Common myeloid progenitor, CD34-positive (primary cell): ENCODE measurements at places on chromosomes 11 and 22.

GRCh38 chr11:86143087-86144030 is 74.5 kb upstream of the PICALM start:
- peak; percentile 90 for DNase-seq

DNA sequence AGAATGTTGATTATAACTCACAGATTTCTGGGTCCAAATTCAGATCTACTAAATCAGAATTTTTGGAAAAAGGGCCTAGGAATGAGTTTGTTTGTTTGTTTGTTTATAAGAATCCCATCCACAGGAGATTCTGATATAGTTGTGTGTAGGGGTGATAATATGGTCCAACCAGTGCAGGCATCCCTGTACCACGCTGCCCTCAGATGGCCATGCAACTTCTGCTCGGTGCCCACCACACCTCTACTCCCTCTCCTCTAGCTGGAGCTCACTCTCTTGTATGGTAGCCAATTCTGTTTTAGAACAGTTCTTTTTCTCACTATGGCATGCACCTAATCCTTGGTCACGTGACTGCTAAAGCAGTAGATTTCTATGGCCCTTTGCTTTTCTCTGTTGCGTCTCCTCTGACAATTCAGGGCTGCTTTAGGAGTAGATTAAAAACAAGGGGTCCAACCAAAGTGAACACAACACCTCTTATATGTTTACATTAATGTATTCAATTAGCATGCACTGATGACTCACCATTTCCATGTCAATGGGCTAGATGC is 103.3 kb upstream of the KCNA4 start:
- no peak for DNase-seq

GRCh38 chr11:12263141-12263693 is 114.2 kb upstream of the PARVA start:
- DNase-seq, result no peak

DNA sequence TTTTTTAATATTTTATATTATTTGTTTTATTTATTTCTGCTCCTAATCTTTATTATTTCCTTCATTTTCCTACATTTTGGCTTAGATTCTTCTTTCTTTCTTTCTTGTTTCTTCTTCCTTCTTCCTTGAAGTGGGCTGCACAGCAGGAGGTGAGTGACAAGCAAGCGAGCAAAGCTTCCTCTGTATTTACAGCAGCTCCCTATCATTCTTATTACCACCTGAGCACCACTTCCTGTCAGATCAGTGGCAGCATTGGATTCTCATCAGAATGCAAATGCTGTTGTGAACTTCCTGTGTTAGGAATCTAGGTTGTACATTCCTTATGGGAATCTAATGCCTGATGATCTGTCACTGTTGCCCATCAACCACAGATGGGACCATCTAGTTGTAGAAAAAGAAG is 784.9 kb upstream of the LUZP2 start:
- DNase-seq, result no peak

DNA sequence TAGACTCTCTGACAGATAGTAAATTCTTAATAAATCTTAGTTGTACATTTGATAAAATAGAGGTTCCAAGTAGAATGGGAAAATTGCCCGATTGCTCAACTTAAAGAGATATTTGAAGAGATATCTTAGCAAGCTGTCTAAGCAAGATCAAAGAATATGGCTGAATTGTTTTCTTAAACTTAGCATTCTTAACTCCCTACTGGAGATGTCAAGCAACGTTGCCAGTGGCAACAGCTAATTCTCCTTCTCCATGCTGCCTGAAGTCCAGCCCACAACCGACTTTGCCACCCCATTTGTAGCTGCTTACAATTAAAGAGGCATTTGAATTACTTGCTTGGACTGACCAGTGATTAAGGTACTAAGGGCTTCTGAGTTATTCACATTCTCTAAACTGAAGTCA is 94.4 kb downstream of the FAM181B start:
- no peak for DNase-seq

GRCh38 chr11:105783216-105783615 is 173.3 kb downstream of the GRIA4 start:
- no peak for DNase-seq

DNA sequence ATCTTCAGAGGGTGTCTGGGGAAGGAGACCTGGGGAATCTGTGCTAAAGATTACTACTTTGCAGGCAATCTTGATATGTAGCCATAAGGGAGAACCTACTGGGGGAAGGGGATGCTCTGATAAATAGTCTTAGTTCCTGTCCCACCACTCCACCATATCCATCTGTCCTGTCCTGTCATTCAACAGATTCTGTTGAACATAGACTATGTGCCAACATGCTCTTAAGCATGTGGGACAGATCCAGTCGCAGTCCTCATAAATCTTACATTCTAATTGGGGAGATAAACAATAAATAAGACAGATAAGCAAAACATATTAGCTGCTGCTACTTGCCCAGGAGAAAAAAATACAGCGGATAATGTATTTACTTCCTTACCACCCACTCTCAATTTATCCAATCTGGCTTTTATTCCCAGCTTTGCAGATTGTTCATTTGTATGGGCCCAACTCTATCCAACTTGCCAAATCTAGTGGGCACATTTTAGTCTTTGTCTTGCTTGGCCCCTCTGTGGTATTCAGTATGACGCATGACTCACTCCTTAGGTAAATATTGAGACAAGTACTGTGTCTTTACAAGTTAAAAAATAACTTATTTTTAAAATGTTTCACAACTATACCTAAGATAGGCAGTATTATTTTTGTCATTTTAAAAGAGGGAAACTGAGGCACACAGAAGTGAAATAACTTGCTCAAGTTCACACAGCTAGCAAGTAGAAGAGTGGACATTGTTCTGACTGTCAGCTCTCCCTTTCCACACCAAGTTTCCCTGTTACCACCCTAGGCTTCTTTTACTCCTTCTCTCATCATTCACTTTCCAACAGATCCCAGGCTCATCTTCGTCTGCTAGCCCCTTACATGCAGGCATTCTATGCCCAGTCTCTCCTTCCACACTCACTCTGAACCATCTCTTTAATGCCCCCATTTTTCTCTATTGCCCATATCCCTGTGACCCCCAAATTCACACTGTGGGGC is 133.6 kb upstream of the SESN3 start:
- DNase-seq, result peak; percentile 68

DNA sequence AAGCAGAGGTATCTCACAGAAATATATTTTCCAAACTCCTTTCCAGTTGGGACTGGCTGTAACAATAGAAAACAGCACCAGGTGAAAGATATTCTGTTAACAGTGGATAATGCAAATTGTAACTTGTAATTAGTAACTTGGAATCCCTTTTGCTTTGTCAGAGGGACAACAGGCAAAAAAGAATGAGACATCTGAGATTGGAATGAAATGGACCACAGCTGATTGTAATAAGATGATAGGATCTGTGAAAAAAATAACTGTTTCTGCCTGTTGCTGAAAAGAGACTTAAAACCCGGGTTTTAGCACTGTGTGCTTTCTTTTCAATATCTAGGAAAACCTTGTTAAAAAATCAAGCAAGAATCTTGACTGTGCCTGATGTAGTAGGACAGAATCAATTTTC is 655.7 kb downstream of the METTL15 start:
- no peak for DNase-seq

DNA sequence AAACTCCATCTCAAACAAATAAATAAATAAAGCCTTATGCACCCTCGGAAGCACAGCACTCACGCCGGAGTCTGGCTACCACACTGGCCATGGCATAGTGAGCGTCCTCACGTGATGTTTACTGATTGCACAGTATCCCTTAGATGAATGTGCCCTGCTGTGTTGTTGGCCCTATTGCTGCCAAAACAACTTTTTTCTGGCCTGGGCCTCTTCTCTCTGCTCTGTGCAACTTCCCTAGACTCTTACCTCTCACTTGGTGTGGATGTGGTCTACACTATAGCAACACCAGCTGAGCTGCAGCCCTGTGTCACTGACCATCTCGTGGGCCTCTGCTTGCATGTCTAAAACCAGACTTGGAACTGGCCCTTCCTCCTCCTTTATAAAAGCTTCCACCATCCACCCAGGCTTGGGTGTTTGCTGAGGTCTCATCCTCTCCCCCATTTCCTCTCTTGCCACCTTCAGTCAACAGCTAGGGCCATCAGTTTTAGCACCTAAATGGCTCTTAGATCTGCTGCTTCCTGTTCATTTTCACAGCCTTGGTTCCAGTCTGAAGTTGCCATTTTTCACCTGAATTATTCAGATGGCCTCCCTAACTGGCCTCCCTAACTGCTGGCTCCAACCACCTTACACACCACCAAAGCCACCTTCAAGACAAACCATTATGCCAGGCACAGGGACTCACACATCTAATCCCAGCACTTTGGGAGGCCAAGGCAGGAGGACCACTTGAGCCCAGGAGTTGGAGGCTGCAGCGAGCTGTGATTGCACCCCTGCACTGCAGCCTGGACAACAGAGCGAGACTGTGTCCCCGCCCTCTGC is 9.2 kb downstream of the ZNF74 start:
- DNase-seq, result no peak

GRCh38 chr11:11039208-11039965 is 181.5 kb upstream of the ZBED5 start:
- no peak for DNase-seq

GRCh38 chr11:119608781-119609180 is 120.2 kb downstream of the NECTIN1 start:
- DNase-seq, result no peak

DNA sequence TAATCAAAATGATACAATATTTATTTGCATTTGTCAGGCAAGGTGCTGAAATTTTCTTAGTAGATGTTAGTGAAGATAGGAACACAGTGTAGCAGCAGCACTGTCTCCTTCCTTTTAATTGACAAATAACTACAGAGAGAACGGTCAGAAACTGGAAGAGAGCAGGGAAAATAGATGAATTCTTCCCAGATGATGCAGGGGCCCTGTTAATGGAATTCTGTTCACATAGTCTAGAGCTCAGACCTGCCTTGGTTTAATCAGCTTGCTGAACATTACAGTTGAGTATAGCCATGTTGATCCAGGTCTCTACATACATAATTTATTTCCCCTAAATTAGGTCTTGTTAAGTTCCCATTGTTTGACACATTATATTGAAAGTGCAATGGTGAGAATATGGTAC is 127.4 kb downstream of the SLC17A6 start:
- no peak for DNase-seq

DNA sequence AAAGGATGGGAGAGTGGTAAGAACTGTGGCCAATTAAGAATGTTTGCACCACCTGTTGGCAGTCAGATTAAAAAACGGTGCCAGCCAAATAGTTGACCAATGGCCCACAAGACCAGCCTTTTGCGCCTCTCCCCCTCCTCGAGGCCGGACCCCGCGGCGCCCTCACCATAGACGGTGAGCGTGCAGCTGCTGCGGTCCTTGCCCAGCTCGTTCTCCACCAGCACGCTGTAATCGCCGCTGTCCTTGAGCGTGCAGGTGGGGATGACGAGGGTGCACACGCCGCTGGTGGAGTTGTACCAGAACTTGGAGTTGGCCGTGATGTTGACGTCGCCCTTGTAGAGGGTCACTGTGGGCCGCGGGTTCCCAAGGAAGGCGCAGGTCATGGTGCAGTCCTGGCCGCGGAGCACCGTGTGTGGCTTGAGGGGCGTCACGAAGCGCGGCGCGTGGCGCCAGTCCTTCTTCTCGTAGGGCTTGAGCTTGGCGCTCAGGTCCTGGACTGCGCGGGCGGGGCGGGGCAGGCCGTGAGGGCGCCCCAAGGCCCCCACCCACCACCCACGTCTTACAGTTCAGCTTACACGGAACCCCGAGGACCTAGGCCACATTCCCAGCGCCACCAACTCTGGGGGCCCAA is 7.2 kb downstream of the TMEM86A start:
- peak; percentile 65 for DNase-seq

DNA sequence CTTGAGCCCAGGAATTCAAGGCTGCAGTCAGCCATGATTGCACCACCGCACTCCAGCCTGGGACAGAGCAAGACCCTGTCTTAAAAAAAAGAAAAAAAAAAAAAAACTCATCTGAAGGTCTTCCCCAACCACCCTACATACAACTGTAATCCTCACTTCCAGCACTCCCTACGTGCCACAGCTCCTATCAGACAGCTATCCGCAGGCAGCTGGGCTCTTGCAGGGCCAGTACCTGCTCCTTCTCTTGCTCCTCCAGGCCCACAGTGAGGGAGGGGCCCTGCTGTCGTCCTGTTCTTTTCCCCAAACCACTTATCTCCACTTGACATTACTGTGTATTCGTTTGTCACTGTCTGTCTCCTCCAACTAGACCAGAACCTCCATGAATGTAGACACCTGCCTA is 156.1 kb upstream of the NECTIN1 start:
- DNase-seq, result no peak

- DNase-seq, result no peak
Measured at GRCh38 chr11:19389787-19390303, 149.1 kb upstream of the E2F8 start.

DNA sequence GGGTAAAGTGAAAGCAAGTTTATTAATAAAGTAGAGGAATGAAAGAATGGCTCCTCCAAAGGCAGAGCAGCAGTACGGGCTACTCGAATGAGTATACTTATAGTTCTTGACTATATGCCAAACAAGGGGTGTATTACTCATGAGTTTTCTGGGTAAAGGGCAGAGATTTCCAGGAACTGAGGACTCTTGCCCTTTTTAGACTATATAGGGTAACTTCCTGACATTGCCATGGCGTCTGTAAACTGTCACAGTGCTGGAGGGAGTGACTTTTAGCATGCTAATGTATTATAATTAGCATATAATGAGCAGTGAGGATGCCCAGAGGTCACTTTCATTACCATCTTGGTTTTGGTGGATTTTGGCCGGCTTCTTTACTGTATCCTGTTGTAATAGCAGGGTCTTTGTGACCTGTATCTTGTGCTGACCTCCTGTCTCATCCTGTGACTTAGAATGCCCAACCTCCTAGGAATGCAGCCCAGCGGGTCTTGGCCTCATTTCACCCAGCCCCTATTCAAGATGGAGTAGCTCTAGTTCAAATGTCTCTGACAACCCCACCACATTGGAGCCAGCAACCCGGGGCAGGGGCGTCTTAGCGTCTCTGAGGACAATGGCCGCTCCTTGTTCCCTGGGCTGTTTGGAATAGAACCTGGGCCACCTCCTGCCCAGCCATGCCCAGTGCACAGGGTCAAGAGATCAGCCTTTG is 34.9 kb upstream of the CD82 start:
- DNase-seq, result no peak

GRCh38 chr22:45930324-45930723 is 46.6 kb downstream of the WNT7B start:
- no peak for DNase-seq

- DNase-seq, result no peak
Measured at GRCh38 chr22:48414651-48415050, 1413.0 kb downstream of the BRD1 start.

- DNase-seq, result no peak
Measured at GRCh38 chr11:69390561-69390960, 90.9 kb upstream of the LINC01488 start.

- DNase-seq, result peak; percentile 97
Measured at GRCh38 chr11:65477149-65477965, 21.5 kb upstream of the MALAT1 start.
